Right atrium auricular region (tissue), 2 donors: ENCODE measurements at places on chromosomes 13 and 19.

GRCh38 chr19:1163934-1164683, 10.0 kb downstream of the SBNO2 start:
- no peaks in the 10 kb centered on the region for H3K27me3 ChIP-seq
- no peak for DNase-seq
- no peak overlapping the region for H3K27ac ChIP-seq
- no peak overlapping the region for H3K4me3 ChIP-seq

DNA sequence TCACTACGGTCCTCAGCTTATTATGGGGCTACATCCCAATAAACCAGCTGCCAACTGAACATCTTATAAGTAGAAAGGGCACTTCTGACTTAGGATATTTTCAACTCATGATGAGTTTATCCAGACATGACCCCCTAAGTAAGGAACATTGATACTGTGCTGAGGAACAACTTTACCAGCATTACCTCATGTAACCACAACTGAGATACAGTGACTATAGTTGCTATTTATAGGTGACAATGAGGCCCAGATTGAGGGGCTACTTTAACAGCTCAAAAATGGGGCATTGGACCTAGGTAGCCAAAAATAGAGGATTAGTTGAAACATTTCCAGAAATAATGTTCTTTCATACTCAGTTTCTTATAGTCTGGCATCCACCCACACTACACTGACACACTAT, 26.8 kb downstream of the SKA3 start:
- peaks cover 13% of the 10 kb centered on the region for H3K4me1 ChIP-seq
- no peaks in the 10 kb centered on the region for H3K27me3 ChIP-seq
- no peak for DNase-seq
- peak overlapping the region; percentile 67 for H3K27ac ChIP-seq

GRCh38 chr19:44728178-44728577, 20.3 kb upstream of the BCL3 start:
- no peak overlapping the region for H3K4me3 ChIP-seq
- H3K27ac ChIP-seq = no peak overlapping the region
- H3K4me1 ChIP-seq = no peaks in the 10 kb centered on the region
- no peaks in the 10 kb centered on the region for H3K27me3 ChIP-seq
- DNase-seq = no peak

DNA sequence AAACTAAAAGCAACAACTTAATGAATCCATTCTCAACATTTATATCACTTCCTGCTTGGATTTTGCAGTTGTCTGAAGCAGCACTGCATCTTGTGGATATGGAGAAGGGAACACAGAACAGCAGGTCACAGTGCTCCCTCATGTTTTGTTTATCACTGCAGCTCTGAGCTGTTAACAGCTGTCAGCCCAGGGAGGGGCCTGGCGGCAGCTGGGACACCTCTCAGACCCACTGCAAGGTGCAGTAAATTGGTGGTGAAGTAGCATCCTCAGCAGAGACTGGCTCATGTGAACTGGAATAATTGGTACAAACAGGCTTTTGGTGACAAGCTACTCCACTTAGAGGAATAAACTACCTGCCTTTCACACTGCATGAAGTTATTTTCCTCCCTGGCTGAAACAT, 170.4 kb downstream of the LIG4 start:
- H3K27me3 ChIP-seq = no peaks in the 10 kb centered on the region
- H3K4me3 ChIP-seq = no peak overlapping the region
- no peaks in the 10 kb centered on the region for H3K4me1 ChIP-seq
- no peak for DNase-seq

- no peaks in the 10 kb centered on the region for H3K27me3 ChIP-seq
- no peaks in the 10 kb centered on the region for H3K4me1 ChIP-seq
- H3K36me3 ChIP-seq = no peaks in the 10 kb centered on the region
- no peak overlapping the region for H3K27ac ChIP-seq
- no peak for DNase-seq
- H3K4me3 ChIP-seq = no peak overlapping the region
These were observed 41.3 kb upstream of the INTS6 start for GRCh38 chr13:51494156-51494555.

GRCh38 chr13:77720988-77721387, 23.5 kb downstream of the SLAIN1 start:
- H3K4me1 ChIP-seq = no peaks in the 10 kb centered on the region
- DNase-seq = no peak
- H3K27ac ChIP-seq = no peak overlapping the region
- H3K4me3 ChIP-seq = no peak overlapping the region
- H3K27me3 ChIP-seq = no peaks in the 10 kb centered on the region

DNA sequence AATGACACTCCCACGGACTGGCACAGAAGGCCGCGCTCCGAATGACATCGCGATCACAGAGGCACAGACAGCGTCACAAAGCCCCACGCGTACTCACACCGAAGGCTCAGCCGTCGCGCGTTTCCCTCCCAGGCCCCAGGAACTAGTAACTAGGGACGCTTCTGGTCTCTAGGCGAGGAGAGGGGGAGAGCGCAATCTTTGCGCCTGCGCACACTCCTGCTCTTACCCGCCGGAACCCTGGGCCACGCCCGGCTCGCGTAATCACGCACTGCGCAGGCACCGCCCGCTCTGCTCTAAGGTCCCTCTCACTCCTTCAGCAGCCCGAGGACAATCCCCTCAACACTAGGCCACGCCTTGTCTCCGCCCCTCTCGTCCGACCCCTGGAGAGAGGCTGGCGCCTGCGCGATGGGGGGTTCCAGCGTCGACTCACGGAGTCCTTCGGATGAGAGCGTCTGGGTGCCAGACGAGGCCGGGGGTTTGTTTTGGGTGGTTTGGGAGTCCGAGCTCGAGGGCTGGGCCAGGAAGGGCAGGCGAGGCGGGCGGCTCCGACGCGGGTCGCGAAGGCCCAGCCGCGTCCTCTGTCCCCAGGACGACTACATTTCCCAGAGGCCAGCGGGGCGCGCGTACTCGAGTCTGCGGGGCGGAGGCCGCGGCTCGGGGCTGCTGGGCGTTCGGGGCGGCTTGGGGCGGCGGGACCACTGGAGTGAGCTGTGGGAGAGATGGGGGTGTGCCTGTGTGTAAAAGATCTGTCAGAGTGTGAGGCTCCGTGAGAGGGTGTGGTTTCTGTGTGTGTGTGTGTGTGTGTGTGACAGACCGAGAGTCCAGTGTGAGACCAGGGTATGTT, at the start of gene ZNF471:
TSS of gene ZNF471 (plus strand) at position 410 of the 844 bp plus-strand sequence. CDS start 3,717 bp downstream, outside the sequence.
- no peaks in the 10 kb centered on the region for H3K27me3 ChIP-seq
- peak within 1 kb of the TSS; percentile 74 for H3K4me3 ChIP-seq
- no peaks in the 10 kb centered on the region for H3K36me3 ChIP-seq
- peaks cover 10% of the 10 kb centered on the region for H3K4me1 ChIP-seq
- DNase-seq = peak; percentile 96

- H3K27ac ChIP-seq = no peak overlapping the region
- no peaks in the 10 kb centered on the region for H3K4me1 ChIP-seq
- H3K27me3 ChIP-seq = no peaks in the 10 kb centered on the region
- H3K36me3 ChIP-seq = no peaks in the 10 kb centered on the region
- no peak overlapping the region for H3K4me3 ChIP-seq
These were observed 10.3 kb downstream of the GJB6 start for GRCh38 chr13:20221772-20222171.
